ENCODE measurements at places on chromosomes 12 and 14.
A peak's percentile ranks its signal among the peaks of the same experiment; 100 is the strongest.

DNA sequence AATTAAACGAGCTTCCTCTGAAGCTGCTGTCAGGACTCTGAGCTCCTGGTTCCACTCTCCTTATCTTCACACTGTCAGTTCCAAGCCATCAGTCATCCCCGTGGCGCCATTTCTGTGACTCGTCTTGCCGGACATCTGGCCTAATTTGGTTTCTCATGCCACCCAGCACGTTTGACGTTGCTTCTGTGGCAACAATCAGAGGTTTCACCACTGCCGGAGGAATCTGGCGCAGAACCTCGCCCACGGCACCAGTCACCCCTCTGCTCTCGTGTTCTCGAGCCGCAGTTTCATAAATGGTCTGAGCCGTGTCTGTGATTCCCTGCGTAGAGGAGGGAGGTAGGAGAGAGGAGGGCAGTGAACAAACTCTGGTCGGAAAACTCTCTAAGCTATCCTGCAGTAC lies 29.7 kb downstream of the BDKRB1 start:
- DNase-seq = no peak

DNA sequence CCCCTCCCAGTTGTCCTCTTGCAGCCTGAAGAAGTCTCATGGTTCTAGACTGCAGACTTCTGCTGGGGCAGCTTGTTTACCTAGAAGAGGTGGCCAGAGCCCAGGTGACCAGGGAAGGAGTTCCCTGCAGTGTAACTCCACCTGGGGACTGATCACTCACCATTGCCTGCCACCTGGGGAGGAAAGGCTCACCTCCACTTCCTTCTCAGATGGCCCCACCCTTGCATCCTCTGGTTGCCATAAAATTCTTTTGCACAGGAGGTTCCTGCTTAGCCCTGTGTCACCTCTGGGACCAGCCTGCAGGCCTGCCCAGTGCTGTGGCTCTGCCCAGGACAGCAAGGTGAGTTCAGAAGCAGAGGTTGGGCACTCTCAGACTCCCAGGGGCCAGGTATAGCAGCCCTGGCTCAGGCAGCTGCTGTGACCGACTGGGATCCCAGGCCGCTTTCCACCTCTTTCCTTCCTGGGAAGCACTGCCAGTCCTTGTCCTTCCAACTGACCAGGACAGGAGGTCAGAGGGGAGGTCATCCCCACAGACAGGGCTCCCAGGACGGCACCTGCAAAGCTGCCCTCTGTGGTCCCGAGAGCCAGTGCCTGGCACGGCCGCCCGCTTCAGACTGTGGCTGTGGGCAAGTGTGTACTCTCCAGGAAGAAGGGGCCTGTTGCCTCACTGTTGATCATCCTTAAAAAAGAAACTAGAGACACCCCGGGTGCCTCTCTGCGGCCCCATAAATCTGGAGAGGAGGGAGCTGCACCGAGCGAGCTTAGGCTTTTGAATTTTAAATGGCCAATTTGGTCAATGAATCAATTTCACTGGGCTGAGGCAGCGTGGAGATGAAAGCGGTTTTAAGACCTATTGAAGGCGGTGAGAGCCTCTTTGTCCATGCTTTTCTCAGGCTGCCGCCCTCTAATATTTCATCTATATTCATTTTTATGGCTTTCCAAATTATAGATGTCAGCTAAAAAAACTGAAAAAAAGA lies 79.5 kb upstream of the C14orf180 start:
- DNase-seq = no peak

GRCh38 chr14:61280526-61281185 lies 482 bp downstream of the TMEM30B start:
- DNase-seq = no peak

- DNase-seq = no peak
These were observed 246.7 kb upstream of the G2E3 start for GRCh38 chr14:30312214-30312613.

- DNase-seq = no peak
These were observed 6.0 kb downstream of the BTG1 start for GRCh38 chr12:92139634-92140150.

- DNase-seq = no peak
These were observed 23.4 kb upstream of the SLC35F4 start for GRCh38 chr14:57889245-57889644.

- DNase-seq = no peak
These were observed 68.7 kb downstream of the SERPINA3 start for GRCh38 chr14:94680862-94681288.

GRCh38 chr12:3761116-3761735 lies 8.3 kb upstream of the CRACR2A start:
- no peak for DNase-seq

DNA sequence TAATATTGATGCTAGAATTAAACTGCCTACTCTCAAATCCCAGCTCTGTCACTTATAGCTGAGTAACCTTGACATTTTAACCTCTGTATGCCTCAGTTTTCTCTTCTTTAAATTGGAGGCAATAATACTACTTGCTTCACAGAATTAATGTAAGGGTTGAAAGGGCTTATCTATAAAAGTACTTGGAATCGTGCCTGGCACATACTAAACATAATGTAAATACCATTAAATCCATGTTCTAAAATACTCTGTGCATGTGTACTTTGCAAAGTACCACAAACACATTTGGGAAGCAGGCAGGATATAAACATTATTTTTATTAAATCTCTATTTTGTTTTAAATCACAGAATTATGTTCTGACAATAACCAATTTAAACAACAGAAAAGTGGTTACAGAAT lies 41.9 kb downstream of the DYRK4 start:
- DNase-seq = no peak

DNA sequence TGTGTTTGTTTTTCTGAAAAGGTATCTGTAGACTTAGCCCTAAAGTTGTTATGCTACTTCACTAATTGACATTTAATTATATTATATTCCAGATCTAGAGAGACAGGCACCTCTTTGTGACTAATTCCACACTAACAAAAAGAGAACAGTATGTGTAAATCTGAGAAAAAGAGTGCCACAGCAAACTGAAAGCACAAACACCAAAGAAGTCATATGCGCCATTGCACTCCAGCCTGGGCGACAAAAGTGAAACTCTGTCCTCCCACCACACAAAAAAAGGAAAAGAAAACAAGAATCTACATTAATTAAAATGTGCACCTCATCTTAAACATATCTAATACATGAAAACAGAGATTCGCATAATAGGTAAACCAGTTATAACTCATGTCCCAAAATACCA lies 4.4 kb upstream of the CSRNP2 start:
- no peak for DNase-seq

- no peak for DNase-seq
These were observed 220.3 kb downstream of the FBXL14 start for GRCh38 chr12:1373901-1374735.

GRCh38 chr14:105365101-105365500 lies 33.2 kb upstream of the TEX22 start:
- DNase-seq = no peak

GRCh38 chr14:61031026-61031425 lies 50.0 kb downstream of the SLC38A6 start:
- no peak for DNase-seq

- DNase-seq = no peak
These were observed 6.8 kb upstream of the PAX9 start for GRCh38 chr14:36654794-36655381.

- no peak for DNase-seq
These were observed 165.0 kb downstream of the PAX9 start for GRCh38 chr14:36826614-36827013.

GRCh38 chr14:96847451-96847850 lies 50.3 kb downstream of the VRK1 start:
- DNase-seq = no peak

GRCh38 chr12:57487597-57488401 lies at the start of gene MARS1:
TSS of gene MARS1 (plus strand) at chr12:57488068. CDS start at chr12:57488091, 23 bp downstream.
- DNase-seq = peak; percentile 97

DNA sequence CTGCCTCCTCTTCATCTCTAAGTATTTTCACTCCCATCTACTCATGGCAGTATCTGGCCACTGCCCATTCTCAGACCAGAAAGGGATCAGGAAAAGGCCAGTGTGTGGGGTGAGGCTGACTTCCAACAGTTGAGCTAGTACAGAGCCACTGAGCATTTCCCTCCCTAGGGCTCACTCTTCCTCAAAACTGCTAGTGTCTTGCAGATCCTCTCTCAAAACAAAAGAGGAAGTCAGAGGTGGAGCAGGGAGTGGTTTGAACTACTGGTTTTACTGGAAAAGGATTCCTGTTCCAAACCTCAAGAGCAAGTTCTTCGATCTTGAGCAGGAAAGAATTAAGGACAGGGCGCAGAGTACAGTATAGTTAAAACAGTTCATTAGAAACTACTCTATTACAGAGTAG lies 11.7 kb upstream of the RNASE10 start:
- DNase-seq = no peak

GRCh38 chr12:55624056-55624455 lies 12.6 kb upstream of the OR10P1 start:
- DNase-seq = no peak

DNA sequence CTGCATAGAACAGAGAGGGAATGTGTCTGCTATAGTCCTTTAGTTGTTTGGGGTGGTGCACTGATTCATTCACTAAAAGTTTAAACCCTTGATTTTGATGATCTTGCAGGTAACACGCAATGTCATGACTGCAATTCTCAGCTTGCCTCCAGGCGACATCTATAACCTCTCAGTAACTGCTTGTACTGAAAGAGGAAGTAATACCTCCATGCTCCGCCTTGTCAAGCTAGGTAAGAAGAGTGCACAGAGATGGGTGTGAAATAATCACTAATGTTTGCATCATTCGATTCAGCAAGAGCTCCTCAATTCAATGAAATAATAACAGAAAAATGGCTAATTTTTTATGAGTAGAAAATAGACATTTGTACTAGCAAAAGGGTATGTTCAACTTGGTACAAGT lies 203.7 kb downstream of the PTPRO start:
- no peak for DNase-seq

- no peak for DNase-seq
These were observed 99.6 kb downstream of the SLC38A6 start for GRCh38 chr14:61080591-61081010.

DNA sequence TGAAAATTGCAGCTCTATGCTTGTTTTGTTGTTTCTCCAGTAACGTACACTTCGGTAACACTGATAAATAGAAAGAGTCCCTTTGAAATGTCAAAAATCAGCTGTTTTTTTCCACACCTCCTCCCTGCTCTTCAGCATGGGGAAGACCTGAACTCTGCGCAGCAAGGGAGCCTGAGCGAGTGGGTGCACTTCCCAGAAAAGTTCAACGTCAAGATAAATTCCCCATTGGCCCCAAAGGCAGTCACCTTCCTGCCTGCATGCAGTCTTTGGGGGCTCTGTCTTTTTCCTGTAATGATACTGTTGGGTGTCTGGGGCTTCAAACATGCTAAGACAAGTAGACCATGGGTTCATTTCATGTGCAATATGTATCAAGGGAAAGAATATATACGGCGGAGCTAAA lies 8.8 kb upstream of the FOXG1 start:
- DNase-seq = no peak

DNA sequence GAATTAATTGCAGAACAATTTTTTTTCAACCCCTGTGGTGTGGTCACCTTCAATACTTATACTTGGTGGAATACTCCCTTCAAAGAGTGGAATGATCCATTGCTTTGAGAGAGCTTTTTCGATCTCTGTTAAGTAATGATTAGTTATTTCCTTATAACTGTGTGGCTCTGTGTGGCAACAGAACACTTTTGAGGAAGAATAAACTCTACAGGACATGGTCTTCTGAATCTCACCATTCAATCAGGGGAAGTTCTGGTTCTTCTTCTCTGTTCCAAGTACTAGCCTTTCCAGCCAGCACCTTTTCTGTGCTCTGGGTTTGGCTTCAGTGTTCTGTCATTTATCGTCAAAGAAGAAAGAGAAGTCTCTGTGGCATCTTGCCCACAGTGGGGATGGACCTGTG lies 369.2 kb downstream of the ZFP36L1 start:
- DNase-seq = no peak

GRCh38 chr12:90027889-90028634 lies 319.4 kb upstream of the ATP2B1 start:
- no peak for DNase-seq

- no peak for DNase-seq
These were observed 216.6 kb downstream of the GLT1D1 start for GRCh38 chr12:129069886-129070285.

GRCh38 chr14:81435391-81436295 lies 35.5 kb upstream of the STON2 start:
- DNase-seq = peak; percentile 27

GRCh38 chr12:64687816-64688215 lies 71.4 kb downstream of the GNS start:
- no peak for DNase-seq

DNA sequence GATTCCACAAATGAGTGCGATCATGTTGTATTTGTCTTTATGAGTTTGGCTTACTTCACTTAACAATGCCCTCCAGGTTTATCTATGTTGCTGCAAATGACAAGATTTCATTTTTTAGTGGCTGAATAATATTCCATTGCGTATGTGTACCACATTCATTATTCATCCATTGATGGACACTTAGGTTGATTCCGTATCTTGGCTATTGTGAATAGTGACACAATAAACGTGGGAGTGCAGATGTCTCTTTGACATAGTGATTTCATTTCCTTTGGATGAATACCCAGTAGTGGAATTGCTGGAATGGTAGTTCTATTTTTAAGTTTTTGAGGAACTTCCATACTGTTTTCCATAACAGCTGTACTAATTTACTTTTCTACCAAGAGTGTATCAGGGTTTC lies 23.5 kb downstream of the AKAP6 start:
- no peak for DNase-seq

GRCh38 chr14:36068777-36069534 lies 107.6 kb downstream of the PTCSC3 start:
- no peak for DNase-seq

GRCh38 chr14:30607156-30607780 lies 14.9 kb upstream of the SCFD1 start:
- DNase-seq = no peak

- DNase-seq = no peak
These were observed 101.0 kb downstream of the SINHCAF start for GRCh38 chr12:31224768-31225448.

DNA sequence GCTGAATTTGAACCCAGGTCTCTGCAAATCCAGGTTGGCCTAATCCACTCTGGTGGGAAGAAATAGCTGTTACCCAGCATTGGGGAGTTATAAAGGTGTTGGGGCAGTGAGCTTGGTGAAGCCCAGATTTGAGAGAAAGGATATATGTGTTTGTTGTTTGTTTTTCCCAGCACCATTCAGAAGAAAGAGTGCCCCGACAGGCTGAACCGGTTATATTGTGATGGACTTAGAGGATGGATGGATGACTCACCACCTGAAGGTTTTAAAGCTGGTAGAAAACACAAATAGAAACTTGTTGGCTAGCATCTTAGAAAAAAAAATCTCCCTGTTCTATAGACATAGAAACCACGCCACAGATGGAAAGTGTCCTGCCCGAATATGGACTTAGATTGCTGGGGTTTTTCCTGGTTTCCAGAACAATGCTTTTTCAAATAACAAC lies 404.6 kb downstream of the MED13L start:
- no peak for DNase-seq

GRCh38 chr14:97306760-97307246 lies 509.6 kb downstream of the VRK1 start:
- no peak for DNase-seq

Measured in hematopoietic multipotent progenitor cell treated with erythropoietin and hydrocortisone succinate and interleukin-3 and kit ligand, for 15 days (in vitro differentiated cells).